Eye (tissue), 1 donor: ENCODE measurements at places on chromosomes 16 and 17.

DNA sequence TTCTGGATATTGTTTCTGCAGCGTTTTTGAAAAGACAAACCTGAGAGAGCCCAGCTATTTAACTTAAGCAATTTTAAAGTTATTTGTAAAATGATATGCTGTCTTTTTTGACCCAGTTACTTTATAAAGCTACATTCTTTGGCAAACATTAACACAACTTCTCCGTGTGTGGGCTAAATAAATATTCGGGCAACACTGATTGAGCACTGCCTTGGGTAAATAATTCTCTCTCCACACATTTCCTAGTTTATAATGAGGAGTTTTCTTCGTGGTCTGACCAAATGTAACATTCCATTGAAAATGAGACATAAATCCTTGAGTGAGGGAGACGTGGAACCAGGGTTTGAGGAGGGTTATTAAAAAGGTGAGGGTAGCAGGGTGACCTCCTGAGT lies 142.8 kb downstream of the WWOX start:
- no peak for DNase-seq

GRCh38 chr17:65749479-65749878 lies 188.0 kb upstream of the AXIN2 start:
- DNase-seq, result no peak

DNA sequence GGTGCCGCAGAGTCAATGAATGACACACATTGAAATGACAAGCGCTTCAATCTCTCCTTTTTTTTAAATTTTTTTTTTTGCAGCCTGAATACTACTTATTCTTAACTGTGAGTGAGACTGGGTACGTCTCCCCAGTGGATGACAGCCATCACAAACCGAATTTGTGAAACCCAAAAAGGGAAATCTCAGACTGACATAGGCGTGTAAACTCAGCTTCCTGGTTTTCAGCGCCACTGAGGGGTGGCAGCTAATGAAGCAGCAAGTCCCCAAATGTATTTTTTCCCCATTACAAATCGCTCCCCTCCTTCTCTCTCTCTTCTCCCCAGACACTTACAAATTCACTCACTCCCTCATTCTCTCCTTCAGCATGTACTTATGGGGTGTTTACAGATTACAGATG lies 196.0 kb downstream of the MAF start:
- no peak for DNase-seq

DNA sequence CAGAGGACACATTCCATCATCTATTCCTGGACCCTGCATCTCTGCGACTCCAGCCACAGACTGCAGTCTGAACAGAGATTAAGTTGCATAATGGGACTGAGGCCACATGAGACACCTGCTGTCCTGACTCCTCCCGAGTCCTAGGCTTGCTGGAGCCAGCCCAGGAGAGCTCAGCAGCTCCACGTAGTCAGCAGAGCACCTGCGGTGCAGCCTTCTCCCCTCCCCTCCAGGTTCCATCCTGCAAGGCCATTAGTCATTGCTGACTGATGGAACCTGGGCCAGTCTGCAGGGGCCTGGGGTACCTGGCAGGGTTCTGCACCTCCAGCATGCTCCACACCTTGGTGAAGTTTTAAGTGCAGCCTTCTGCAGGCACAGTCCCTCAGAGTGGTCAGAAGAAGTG lies 76.7 kb downstream of the PLD6 start:
- DNase-seq, result no peak

DNA sequence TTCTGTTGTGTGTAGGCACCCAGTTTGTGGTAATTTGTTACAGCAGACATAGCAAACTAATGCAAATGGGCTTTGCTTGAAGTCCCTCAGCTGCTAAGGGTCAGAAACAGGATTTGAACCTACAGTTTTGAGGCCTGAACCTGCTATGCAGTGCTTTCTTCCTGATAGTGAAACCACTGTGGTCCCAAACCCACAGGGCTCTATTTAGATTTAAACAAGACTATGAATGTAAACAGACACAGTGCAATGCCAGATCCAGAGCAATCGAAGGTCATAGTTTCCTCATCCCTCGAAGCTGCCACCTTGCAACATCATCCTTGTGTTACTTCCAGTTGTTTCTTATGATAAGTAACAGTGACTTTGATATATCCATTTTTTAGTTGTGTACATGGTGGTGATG lies 630.2 kb downstream of the WWOX start:
- no peak for DNase-seq

- no peak for DNase-seq
Measured at GRCh38 chr16:57413301-57413730, 8.7 kb downstream of the CCL17 start.

GRCh38 chr16:30977502-30977901 lies 7.5 kb upstream of the HSD3B7 start:
- DNase-seq, result no peak

GRCh38 chr16:12337871-12338655 lies 361.5 kb downstream of the SNX29 start:
- no peak for DNase-seq

GRCh38 chr17:28196636-28197035 lies 122.4 kb upstream of the TMEM97 start:
- no peak for DNase-seq

- DNase-seq, result no peak
Measured at GRCh38 chr16:20568404-20568803, 7.8 kb downstream of the ACSM2B start.
